ENCODE measurements at places on chromosomes 5 and 9.

DNA sequence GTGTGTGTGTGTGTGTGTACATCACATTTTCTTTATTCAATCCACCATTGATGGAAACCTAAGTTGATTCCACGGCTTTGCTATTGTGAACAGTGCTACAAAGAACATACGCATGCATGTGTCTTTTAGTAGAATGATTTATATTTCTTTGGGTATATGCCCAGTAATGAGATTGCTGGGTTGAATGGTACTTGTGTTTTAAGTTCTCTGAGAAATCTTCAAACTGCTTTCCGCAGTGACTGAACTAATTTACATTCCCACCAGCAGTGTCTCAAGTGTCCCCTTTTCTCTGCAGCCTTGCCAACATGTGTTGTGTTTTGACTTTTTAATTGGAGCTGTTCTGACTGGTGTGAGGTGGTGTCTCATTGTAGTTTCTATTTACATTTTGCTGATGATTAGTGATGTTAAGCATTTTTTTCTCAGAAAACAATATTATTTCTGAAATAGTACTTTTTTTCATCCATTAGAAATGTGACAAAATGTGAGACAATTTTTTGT lies 769.7 kb downstream of the TAF11L14 start:
- DNase-seq: no peak

DNA sequence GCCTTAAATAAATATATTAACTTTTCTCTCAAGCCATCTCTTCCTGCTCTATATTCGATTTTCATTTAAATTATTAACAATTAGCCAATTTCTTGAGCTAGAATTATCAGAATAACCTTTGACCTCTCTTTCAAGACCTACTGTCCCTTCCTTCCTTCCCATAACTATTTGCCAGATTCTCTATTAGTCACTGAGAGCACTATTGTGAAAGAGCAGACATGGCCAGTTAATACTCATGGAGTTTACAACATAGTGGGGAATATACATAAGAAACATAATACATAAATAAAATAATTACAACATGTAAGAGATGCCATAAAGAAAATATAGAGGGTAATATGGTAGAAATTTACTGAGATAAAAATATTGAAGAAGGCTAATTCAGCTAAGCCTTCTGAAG lies 72.1 kb upstream of the CHD1 start:
- DNase-seq: no peak

DNA sequence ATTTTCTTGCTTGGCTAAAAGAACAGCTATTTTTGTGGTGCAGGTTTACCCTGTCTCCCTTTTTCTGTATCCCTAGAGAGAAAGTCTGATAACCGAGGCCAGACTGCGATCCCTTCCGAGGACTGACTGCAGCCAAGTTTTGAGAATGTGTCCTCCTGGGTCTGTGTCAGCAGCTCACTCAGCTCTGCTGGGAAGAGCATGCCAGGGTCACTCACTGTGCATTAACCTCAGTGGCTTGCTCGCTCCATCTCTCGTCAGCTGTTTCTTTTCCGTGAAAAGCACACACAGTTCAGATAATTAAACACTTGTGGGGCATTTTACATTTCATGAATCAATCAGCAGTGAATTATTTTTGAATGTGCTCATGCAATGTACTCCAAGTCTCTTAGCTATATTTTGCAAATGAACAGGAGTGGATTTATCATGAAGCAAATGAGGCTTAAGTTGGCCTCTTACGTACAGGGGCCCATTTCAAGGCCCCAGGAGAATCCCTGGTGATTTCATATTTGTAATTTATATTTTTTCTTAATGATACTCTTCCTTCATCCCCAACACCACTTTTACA lies 252.1 kb downstream of the SMARCA2 start:
- no peak for DNase-seq

DNA sequence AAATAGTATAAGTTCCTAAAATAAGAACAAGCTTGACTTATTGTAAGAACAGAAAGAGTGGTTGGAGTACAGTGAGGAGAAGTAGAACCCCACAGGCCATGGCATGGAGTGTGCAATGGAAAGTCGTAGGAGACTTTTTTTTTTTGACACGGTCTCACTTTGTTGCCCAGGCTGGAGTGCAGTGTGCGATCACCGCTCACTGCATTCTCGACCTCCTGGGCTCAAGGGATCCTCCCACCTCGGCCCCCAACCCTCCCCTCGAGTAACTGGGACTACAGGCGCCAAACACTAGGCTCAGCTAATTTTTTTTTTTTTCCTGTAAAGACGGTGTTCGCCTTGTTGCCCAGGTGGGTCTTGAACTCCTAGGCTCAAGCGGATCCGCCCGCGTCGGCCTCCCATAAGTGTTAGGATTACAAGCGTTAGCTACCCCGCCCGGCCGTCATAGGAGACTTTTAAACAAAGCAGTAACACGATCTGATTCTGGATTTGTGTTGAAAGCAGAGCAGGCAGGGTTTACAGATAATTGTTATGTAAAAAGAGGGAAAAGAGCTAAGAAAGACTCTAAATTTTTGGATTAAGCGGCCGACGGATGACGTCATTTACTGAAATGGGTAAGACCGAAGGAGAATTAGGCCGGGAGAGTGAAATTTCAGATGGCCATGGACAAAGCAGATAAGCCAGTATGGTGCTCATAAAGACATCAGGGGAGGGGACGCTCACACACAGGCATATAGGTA lies 752 bp downstream of the TSTD2 start:
- DNase-seq: no peak

DNA sequence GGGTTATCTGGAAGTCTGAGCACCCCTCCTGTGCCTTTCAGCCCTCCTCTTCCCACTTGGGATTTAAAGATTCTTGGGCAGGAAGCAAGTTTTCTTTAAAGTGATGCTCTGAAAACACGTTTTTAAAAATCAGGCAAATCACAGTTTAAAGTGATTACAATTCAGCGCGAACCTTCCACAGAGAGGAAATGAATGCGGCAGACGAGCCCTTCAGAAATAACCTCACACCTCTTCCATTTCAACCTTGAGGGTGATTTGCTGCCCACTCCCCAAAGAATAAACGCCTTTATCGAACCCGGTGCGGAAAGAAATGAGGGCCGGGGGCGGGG lies 2.3 kb upstream of the EFNA5 start:
- DNase-seq: no peak

Data from suppressor macrophage (primary cell).